Neural crest cell (in vitro differentiated cells): ENCODE measurements at places on chromosomes 3 and 15. TPM values are rescaled to one million over a fixed set of nuclear protein-coding genes. Genes with fewer than 3 reads are reported as not detected.

- no peak for DNase-seq
Observed at GRCh38 chr3:108511055-108511454, 659 bp upstream of the MYH15 start.

GRCh38 chr15:70060993-70061305 is 36.8 kb downstream of the TLE3 start:
- no peak for DNase-seq

- no peak for DNase-seq
Observed at GRCh38 chr3:9870978-9871377, 9.1 kb downstream of the CIDEC start.

- no peak for DNase-seq
Observed at GRCh38 chr3:146894406-146894805, 289.3 kb upstream of the PLSCR5 start.

DNA sequence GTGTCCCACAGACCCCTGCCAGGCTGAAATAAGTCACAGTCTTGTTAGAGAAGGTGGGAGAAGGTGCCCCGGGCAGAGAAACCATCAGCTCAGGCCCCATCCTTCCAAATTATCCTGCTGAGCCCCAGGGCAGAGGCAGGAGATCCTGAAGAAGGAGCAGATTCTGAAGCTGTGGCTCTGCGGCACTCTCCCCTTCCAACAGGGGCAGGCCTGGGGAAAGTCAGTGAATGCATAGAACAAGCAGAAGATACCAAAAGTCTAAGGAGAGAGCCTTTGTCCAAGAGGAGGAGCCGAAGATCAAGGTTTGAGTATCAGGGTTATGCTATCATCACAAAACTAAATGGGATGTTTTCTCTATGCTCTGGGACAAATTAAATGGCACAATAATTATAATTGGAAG is 249.3 kb downstream of the XXYLT1 start:
- no peak for DNase-seq

DNA sequence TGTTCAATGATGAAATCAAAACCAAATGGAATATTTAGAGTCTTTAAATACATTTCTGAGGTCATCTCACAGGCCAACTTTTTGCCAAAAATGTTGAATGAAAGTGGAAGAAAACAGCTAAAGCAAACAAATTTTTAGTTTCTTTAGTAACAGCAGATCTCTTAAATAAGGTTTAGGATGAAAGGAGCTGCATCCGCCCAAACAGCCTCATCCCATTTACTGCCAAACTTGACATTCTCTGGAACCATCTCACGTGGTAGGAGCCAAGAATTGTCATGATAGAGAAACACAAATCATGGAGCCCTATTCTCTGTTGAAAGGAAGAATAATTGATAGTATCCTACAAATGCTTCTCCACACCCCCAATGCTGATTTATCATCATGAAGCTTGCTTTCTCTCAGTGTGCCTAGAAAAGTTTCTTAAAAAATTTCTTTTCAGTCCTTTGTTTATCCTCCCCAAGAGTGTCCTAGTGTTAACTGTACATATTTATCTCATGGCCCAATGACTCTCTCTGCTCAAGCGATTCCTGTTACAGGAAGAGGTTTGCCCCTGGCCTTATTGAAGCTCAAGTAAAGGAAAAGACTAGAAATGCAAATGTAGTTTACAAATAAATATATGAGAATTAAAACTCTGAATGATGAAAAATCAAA is 23.4 kb downstream of the SLC9A9 start:
- no peak for DNase-seq

GRCh38 chr3:72301779-72302178 is 516.8 kb upstream of the PROK2 start:
- DNase-seq, result no peak

- DNase-seq, result no peak
Observed at GRCh38 chr3:177491296-177492032, 294.2 kb upstream of the TBL1XR1 start.

GRCh38 chr3:16239086-16239770 is 25.5 kb downstream of the DPH3 start:
- no peak for DNase-seq

DNA sequence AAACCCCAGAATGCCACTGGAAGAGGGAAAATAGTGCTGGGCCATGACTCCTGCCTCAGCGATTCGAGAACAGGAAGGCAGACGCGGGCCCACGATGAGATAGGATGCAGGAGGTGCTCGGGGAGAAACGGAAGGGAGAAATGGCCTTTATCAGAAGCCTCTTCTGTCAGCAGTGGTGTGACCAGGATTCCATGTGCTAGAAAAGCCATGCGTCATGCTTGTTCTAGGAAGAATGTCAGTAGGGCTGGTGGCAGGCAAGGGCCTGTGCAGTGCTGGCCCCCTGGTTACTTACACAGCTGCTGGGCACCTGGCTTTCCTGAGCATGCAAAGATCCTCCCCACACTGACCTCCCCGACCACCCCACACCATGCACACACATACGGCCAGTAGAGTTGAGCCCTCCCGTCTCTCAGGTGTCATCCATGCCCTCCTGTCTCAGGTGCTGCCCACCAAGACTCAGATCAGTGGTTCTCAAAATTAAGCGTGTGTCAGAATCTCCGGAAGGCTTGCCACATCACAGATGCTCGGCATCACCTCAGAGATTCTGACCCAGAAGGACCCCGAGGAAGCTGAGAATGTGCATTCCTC is 106.7 kb downstream of the ADAMTS17 start:
- DNase-seq, result no peak

GRCh38 chr3:95120921-95121320 is 1058.1 kb downstream of the NSUN3 start:
- no peak for DNase-seq

GRCh38 chr3:48405343-48405881 is 24.5 kb downstream of the PLXNB1 start:
- DNase-seq, result no peak

DNA sequence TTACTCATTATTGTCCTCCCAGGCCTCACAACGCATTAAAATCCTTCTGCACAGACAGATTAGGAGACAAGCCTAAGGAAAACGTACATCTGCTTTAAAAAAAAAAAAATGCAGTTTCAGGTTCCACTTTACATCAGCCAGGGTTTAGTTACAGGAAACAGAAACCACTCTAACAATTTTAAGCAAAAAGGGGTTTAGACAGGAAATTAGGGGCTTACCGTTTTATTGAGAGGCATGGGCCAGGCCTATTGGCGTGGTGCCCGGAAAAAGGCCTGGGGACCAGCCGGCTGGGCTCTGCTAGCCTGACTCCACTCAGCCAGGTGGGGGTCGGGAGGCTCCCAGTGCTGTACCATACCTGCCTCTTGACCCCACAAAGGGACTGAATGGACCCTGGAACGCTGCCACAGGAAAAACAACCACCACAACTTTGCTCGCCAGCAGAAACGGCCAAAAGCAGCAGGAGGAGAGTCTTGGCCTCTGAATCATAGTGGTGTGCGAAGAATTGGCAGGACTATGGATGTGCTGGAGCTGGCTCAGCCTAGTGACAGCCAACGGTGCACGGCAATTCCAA is 124.3 kb downstream of the CHSY1 start:
- DNase-seq, result no peak

DNA sequence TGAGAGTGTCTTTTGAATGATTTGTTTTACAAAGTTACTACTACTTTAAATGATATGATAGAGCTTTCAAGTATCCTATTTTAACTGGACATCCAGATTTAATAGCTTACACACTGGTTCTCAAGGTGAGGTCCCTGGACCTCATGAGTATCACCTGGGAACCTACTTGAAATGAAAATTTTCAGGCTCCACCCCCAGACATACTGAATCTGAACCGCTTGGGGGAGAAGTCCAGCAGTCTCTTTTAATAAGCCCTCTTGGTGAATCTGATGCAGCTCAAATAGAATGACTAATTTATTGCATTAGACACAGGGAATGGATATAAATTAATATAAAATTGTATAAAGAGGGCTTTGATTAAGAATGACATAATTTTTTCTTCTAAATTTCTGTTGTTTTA is 29.4 kb upstream of the SLITRK3 start:
- no peak for DNase-seq

DNA sequence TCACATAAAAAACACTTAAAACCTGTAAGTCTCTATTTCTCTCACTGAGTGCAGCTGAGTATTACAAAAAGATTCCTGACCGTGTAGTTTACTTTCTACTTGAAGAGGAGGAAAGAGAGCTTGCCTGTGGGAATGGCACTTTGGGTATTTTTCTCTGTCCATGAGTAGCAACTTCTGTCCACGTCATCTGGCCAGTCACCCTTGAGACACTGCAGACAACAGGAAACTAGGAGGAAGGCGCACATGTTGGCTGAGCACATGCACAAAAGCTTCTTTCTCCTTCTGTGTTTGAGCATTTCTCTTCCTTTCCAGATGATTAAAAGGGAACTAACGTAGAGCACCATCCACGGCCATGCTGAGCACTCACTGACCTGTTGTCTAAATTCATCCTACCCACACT is 19.7 kb downstream of the STARD5 start:
- DNase-seq, result no peak

DNA sequence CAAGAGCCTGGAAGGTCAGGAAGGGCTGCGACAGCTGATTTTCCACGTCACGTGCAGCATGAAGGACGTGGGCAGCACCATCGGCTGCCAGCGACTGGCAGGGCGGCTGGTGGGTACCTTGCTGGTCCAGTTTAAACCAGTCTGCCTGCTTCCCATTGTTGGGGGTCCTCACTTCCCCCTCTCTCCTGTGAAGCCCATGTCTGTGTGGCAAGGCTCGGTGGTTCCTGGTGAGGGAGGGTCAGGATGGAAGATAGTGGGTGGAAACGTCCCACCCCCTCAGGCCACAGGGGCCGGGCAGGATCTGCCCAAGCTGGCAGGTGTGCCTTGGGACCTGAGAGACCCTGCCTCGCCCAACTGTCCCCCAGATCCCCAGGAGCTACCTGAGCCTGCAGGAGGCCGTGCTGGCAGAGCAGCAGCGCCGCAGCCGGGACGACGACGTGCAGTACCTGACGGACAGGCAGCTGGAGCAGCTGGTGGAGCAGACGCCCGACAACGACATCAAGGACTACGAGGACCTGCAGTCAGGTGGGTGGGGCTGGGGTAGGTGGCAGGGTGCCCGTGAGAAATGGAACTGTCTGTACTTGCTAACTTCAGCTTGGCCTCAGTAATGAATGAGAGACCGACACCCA is 108.2 kb downstream of the LRRK1 start:
- no peak for DNase-seq

DNA sequence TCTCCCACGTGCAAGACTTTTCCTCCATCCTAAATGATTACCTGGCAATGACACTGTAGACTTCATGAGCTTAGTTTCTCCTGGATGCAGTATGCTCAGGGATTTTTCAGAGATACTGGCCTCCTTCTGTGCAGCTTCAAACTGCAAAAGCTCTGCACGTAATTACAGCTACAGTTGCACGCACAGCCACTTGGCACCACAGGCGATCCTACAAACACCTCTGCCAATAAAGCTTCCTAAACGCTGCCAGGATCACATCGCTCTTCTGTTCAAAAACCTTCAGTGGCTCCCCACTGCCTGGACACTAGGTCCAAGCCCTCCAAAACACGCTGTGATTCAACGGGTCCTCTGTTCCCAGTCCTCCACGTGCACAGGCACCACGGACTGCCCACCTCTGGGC is 49.5 kb downstream of the NUP210 start:
- no peak for DNase-seq

GRCh38 chr3:54547051-54547450 is 380.8 kb downstream of the LRTM1 start:
- DNase-seq, result no peak

DNA sequence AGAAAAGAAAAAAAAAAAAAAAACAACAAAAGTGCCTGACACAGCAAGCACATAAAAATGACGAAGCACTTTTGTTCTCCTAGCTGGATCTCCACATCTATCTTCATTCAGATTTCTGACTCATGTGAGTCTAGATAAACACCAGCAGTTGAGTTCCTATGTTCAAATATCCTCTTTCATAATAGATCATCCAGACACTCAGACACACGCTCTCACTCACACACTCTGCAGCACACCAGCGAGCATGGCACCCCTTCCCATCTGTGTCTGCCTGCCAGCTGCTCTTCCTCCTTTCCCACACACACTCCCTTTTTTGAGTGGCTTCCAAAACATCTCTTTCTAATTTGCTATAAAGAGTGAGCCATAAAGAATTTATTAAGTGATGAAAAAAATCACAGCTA is 19.8 kb upstream of the CELF6 start:
- no peak for DNase-seq

- no peak for DNase-seq
Observed at GRCh38 chr3:89685731-89686130, 578.3 kb downstream of the EPHA3 start.

CAV3 gene
- not detected in 2 replicates for total RNA-seq

FSTL1 gene
- total RNA-seq, result 180 and 199 TPM in 2 replicates

TMIE gene
- total RNA-seq, result 0.30 TPM in 1 of 2 replicates, not detected in the other

GRAMD1C gene
- 1.6 and 2.4 TPM in 2 replicates for total RNA-seq

FEZF2 gene
- 0.18 and 0.28 TPM in 2 replicates for total RNA-seq

CLDN1 gene
- 0.14 and 0.39 TPM in 2 replicates for total RNA-seq

CSNK1G1 gene
- 15.5 and 16.3 TPM in 2 replicates for total RNA-seq

NEO1 gene
- 75.6 and 80.1 TPM in 2 replicates for total RNA-seq

CPNE9 gene
- total RNA-seq, result 0.48 and 1.3 TPM in 2 replicates

KBTBD13 gene
- not detected in 2 replicates for total RNA-seq
